Activated CD4-positive, alpha-beta T cell treated with anti-CD3 and anti-CD28 coated beads, Interleukin-2, amount 50 U/mL, for 16 hours (primary cell): ENCODE measurements at places on chromosomes 4 and X.

GRCh38 chrX:1914606-1915365 lies 299.9 kb downstream of the ASMT start:
- no peak for DNase-seq

- no peak for DNase-seq
Observed at GRCh38 chrX:720825-721224, 90.2 kb downstream of the SHOX start.

DNA sequence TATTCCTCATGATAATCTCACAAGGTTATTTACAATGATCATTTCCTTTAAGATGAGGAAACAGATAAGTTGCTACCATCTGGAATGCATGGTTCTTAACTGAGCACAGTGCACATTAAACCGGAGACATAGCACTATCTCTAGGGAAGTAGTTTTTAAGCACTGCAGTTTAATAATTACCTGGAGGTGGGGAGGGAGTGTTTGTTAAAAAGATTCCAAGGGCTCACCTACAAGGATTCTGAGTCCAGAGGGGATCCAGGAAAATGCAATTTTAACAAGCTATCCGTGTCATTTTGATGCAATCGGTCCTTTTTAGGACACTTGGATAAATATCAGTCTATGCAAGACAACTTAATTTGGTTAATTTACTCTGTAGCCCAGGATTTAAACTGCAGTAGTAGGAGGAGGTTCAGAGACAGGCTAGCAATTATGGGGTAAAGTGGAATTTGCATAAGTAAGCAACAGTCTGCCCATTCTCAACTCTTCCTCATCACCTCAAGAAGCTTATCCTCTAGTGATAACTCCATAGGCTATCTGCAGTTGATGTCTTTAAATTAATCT lies 2.8 kb upstream of the PDLIM5 start:
- no peak for DNase-seq

GRCh38 chrX:37746218-37746941 lies 33.5 kb upstream of the CYBB start:
- DNase-seq: peak; percentile 59

GRCh38 chrX:48761674-48762471 lies at the start of gene GLOD5:
Gene GLOD5 (plus strand): TSS chrX:48761747. CDS start chrX:48761791, 44 bp downstream.
- DNase-seq: peak; percentile 6

DNA sequence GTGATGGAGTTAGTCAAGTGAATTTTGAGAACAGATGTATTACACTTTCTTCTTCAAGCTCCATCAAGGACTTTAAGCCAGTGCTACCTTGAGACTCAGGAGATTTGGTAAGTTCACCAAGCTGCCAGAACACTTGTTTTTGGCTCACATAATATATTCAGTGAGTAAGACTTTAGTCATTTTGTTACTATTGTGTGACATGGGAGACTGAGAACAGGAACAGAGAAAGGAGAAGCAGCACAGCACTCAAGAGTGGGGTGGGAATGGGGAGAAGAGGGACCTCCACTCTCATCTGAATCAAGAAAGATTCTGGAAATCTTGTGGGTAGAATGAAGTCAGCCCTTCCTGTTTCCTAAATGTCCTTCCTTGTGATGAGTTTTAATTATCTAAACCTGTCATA lies 87.3 kb upstream of the TET2 start:
- DNase-seq: peak; percentile 72

DNA sequence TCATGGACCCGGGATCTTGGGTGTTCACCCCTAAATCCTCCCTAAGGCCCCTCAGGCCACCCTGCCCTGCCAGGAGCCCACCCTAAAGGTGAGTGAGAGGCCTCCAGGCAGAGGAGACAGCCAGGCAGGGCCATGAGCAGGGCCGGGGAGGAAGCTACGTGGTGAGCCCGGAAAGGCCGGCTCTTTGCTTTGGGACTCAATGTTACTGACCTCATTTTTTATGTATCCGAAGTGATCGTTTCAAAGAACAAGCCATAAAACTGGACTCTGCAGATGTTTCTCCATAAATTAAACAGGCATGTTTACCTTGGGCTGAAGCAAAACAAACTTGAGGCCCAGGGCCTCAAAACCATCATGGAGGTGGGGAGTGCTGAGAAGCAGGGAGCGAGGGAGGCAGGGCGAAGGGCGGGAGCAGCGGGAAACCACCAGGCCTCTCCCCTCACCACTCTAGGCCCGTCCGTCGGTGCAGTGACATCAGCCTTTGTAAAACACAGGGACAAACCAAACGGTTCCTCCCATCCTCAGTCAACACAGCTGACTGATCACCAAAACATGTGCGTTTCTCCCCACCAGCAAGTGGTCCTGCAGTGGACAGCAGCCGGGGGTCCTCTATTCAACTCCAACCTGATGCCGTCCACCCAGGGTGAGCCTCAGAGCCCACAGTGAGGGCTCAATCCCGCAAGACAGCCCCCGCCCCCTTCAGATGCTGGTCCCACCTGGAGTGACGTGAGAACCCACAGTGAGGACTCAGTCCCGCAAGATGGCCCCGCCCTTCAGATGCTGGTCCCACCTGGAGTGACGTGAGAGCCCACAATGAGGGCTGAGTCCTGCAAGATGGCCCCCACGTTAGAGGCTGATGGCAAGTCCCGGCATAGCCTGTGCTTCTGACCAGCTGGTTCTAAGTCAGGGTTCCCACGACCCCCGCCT lies 102.9 kb upstream of the LRPAP1 start:
- no peak for DNase-seq

DNA sequence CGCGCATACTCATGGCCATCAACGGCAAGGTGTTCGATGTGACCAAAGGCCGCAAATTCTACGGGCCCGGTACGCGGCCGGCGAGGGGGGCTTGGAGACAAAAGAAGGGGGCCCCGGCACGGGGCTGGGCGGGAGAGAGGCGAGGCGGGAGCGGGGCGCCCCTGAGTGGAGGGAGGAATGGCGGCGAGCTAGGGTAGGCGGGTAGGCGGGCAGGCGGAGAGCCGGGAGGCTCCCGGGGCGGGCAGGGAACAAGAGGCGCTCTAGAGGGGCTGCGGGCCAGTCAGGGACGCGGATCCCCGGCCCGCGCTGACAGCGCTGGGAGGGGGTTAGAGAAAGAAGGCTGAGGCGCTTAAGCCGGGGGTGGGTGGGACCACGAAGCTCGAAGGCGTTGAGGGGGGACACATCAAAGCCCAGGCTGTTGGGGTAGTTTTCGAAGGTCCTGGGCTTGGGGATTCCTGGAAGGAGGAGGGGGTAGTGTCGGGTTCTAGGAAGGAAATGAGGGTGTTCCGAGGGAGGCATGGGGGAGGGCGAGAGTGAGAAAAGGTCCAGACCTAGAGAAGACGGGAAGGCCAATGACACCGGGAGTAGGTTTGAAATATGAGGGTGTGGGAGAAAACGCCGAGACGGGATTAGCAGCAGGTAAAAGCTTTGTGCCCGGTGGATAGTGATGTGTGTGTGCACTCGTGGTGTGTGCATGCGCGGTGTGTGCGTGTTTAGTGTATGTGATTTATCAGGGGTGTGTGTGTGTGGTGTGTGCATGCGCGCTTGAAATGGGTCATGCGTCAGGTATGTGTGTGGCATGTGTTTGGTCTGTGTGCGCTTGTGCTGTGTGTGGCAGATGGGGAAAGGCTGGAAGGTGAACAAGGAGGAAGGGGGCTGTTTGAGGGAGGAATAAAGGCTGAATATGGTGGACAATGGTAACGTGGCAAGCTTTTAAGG lies 807 bp downstream of the PGRMC1 start:
- DNase-seq: peak; percentile 34

DNA sequence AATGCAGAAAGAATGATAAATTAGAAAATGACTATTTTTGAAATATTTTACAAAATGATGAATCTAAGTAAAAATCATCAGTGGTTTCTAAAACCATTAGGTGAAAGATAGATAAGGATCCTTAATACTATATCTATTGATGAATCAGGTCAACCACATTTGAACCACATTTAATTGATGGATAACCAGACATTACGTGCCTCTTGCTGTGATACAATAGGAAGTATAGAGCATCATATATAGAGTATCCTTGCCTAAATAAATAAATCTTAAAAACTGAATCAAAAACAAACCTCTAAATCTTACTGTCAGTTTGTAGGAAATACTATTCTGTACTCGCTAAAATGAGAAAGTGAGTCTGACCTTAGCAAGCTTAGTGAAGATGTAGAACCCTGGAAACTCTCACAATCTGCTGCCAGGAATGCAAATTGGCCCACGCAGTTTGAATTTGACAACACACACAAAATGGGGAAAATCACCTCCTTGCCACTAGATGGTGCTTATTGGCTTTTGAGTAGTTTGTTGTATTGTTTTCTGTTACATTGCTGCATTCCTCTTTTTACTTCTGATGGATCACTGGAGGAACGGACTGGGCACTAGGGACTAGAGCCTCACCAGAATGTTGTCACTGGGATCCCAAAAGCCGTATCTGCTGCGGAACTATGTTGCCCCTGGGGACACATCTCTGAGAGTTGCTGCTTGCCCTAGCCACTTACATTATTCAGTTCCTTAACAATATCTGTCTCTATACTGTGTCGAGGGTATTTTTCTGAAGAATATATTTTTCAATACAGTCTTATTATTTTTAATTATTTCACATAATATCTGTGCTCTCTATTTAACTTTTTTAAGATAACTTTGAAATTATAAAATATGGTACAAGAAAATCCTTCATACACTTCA lies 25.4 kb upstream of the SLAIN2 start:
- peak; percentile 36 for DNase-seq

DNA sequence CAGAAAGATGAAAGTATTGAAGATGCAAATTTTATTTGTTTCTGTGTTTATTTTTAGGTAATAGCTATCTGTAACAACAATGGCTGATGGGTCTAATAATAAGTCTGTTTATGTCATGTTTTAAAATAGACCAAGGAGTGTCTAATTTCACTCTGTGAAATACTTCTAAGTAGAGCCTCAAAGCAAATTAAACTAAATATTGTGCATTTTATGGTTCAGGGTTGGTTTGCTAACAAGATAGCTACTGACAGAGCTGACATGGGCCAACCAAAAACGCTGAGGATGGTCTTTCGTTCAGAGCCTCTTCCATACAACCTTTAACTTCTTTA lies 437.6 kb upstream of the CTSO start:
- DNase-seq: no peak

DNA sequence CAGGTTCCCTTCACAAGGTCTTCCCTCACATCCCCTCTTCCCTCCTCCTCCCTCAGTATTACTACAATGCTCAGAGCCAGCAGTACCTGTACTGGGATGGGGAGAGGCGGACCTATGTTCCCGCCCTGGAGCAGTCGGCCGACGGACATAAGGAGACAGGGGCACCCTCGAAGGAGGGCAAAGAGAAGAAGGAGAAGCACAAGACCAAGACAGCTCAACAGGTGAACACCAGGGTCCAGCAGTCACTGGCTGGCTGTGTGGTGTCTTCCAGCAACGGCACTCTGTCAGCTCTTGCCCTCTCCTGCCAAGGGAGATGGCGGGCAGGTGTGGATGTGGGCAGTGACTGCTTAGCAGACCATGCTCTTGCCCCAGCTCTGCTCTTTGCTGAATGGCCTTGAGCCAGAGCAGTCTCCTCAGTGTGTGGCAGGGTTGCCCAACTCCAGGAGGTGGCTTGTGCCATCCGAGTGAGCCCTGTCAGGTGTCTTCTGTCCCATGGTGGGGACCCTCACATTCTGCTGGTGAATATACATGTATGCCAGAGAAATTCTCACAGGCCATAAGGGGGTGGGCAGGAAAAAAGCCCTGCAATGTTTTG lies 11.4 kb upstream of the UBA1 start:
- no peak for DNase-seq

GRCh38 chr4:76108467-76109181 lies 34.1 kb downstream of the ART3 start:
- peak; percentile 14 for DNase-seq

GRCh38 chr4:113905301-113905700 lies 74.1 kb downstream of the ARSJ start:
- DNase-seq: no peak

DNA sequence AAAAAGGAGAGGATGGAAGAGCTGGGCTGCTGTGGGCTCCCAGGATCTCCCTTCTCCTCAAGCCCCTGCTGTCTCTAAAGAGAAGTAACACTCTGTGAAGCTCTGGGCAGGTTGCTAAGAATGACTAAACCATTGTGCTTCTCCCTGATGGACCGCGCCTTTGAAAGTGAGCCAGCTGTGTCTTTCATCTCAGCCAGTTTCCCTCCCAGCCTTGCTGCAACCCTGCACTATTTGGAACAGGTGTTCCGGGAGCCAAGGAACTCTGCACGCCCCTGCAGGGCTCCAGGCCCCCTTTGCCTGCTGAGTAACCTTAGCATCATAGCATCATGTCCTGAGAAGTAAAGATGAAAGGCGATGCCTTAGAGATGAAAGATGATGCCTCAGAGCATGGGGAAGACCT lies 39.7 kb downstream of the SMIM20 start:
- no peak for DNase-seq

- no peak for DNase-seq
Observed at GRCh38 chr4:173528378-173529321, 1.4 kb downstream of the HAND2 start.

DNA sequence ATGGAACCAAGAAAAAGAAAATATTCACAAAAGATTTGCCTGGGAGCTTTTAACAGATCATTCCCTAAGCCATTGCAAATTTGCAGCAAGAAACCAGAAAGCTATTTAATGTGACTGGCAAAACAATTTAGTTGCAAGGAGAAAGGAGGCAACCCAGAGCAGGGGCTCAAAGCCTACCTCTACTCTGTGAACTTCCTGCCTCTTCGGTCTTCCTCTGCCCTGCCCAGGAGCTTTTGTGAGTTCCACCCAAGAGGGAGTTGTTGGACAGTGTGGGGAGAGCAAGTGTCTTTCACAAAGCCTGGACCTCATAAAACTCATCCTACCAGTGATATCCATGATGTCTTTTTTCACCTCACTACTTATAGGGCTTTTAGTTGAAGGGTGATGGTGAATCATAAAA lies 107.4 kb downstream of the AFF1 start:
- no peak for DNase-seq

DNA sequence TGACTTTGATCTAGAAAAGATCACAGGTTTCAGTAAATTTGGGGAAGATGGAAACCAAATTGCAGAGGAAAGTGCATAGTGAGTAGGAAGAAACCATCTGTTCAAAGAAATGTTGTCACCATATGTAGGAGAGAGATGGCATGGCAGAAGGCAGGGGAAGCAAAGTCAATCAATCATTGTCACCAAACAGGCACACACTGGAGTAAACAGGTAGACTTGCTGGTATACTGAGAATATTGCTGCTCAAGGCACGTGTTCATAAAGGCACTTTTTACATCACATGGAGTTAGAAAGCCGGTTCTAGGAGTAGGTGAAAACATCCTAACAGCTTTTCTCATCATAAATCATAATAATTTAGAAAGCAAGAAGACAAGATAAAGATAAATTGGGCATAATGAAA lies 550.5 kb upstream of the FAT1 start:
- DNase-seq: no peak

- peak; percentile 7 for DNase-seq
Observed at GRCh38 chrX:119573840-119574393, 446 bp upstream of the UBE2A start.
